ENCODE measurements at places on chromosomes 12 and 14.

DNA sequence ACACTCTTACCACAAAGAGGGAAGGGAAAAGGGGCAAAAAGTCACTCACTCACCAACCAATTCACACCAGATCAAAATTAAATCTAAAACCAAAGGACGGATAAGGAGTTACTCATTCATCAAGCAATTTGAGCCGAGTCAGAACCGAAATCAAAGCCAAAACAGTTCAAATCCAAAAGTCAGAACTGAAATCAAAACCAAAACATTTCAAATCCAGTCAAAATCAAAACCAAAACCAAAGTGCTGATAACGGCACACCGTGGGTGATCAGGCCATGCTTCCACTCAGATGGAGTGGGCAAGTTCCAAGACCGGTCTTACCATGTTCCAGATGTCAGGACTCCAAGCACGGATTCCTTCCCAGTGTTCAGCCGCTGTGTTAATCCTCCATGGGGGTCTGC is 139.5 kb downstream of the SLC38A6 start:
- DNase-seq = peak; percentile 79

DNA sequence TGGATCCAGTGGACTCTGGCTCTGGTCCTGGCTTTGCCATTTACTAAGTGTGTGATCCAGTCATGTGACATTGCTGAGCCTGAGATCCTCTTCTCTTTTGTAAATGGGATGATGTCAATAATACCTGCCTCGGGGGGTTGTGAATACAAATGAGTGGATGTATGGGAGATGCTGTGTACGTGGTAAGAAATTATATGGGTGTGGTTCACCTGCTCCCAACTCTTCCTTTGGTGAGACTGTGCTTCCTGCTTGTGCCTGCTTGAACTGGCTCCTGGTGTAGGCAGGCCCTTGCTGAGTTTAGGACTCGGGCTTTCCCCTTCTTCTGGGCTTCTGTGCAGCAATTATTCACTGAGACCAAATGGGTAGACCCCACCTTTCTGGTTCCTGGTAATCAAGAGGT is 189.5 kb upstream of the FRMD6 start:
- DNase-seq = no peak

DNA sequence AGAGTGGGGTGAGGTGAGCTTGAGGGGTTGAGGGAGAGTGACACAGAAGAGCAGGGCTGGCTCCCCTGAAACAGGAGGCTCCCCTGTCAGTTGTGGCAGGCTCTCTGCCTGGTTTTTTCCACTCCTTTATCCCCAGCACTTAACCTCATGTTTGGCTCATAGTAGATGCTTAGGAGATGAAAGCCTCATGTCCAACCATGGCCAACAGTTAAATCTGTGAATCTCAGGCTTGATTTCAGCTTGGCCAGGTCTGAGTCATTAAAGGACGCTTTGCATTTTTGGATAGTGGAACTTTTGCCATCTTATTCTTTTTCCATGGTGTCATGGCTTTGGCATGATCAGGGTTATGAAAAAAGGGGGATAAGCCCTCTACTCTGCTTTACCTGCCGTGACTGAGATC is 117.2 kb downstream of the CACNA1C start:
- no peak for DNase-seq

GRCh38 chr12:108855284-108856169 is 1.9 kb downstream of the SSH1 start:
- no peak for DNase-seq

- no peak for DNase-seq
These were observed 13.8 kb downstream of the NGDN start for GRCh38 chr14:23483236-23483854.

Measured in T-helper 1 cell (primary cell).